ENCODE measurements at places on chromosomes 6 and 20.

DNA sequence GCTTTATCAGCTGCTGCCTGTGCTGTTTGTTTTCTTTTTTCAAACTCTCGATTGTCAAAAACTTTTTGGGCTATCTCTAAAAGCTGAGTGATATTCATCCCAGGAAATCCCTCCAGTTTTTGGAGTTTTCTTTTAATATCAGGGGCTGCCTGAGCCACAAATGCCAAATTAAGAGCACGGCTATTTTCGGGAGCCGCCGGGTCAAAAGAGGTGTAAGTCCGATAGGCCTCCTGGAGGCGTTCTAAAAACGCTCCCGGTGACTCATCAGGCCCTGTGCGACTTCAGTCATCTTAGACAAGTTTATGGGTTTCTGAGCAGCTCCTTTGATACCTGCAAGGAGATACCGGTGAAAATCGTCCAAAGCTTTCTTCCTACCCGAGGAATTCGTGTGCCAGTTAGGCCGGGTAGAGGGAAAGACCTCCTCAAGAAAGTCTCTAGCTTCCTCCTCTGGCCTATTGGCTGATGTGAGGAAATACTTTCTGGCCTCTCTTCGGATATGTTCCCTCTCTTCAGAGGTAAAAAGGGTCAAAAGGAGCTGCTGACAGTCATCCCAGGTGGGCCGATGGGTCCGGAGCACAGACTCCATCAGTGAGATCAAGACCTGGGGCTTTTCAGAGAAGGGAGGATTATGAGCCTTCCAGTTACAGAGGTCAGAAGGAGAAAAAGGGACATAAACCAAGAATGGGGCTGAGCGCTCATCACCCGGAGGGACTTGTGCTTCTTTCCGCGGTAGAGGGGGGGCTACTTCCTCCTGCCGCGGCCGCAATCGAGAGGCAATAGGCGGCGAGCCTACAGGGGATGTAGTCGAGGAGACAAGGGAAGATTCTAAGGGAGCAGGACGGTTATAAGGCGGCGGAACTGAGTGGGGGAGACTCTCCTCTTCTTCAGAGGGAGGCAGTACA, 151.1 kb downstream of the TRIM27 start:
- no peak for DNase-seq

DNA sequence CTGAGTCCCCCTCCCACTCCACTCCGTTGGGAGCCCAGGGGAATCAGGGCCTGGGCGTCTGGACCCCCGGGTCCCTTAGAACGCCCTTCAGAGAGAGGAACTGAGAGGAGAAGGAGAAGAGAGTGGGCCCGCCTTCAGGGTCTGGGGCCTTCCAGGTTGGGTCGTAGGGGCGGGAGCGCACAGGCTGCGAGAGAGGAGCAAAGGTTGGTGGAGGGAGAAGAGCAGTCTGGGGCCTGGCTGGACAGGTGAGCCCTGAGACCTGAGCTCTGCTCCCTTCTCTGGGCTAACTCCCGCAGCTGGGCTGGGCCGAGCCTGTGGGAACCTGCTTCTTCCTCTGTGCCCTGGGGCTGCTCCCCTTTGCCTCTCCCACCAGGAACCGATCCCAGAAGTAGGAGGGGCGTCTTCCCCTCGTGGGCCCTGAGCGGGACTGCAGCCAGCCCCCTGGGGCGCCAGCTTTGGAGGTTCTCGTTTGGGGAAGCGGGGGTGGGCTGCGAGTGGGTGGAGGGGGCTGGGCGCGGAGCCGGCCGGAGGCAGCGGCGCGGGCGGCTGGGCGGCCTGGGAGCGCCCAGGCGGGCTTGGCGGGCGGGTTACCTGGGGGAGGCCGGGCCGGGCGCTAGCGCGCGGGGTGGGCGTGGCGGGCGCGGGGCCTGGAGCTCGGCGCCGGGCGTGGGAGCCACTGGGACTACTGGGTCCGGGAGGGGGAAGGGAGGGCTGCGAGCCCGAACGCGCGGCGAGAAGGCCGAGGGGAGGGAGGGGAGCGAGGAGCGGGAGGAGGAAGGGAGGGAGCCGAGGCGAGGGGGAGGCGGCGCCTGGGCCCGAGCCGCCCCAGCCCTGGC, at the start of gene DDR1:
Gene DDR1 (plus strand): TSS at position 835 of the 836 bp plus-strand sequence. CDS start 4,211 bp downstream, outside the sequence.
- peak; percentile 94 for DNase-seq

GRCh38 chr6:144219056-144219685, 66.0 kb upstream of the UTRN start:
- no peak for DNase-seq

DNA sequence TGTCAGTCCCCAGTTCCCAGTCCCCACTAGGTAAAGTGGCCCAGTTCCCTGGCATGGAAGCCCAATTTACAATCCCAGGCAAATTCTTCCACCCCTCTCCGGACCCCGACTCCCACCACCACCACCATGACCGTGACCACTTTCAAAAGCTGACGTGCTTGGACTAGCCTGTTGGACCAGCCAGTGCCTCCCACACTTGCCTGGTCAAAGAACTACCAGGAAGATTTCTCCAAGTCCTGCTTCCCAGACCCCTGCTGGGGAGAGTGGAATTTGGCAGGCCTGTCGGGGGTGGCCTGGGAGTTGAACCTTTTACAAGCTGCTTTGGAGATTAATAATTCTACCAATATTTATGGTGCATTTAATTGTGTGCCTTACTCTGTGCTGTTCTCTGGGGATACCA, 1.4 kb upstream of the PTPRT start:
- DNase-seq, result no peak

- no peak for DNase-seq
Measured at GRCh38 chr6:167788563-167788903, 38.2 kb upstream of the AFDN start.

GRCh38 chr6:150987855-150988464, 122.5 kb downstream of the MTHFD1L start:
- no peak for DNase-seq

- no peak for DNase-seq
Measured at GRCh38 chr6:42929821-42930360, 611 bp downstream of the CNPY3 start.

DNA sequence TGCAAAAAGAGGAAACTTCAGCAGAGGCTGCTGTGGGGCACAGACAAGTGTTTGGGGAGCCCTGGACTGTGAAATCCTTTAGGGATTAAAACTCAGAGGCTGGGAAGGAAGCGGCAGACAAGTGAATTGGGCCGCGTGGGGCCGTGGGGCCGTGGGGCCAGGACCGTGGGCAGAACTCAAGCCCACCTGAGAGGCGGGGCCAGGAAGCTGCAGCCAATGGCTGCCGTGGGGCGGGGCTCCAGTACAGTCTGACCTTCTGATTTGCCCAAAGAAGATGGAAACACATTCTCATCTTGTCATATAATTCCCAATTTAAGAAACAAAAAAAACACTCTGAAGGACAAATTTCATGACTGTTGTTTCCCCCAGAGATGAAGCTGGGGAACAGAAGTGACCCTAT, 55.4 kb downstream of the ANKRD60 start:
- no peak for DNase-seq

DNA sequence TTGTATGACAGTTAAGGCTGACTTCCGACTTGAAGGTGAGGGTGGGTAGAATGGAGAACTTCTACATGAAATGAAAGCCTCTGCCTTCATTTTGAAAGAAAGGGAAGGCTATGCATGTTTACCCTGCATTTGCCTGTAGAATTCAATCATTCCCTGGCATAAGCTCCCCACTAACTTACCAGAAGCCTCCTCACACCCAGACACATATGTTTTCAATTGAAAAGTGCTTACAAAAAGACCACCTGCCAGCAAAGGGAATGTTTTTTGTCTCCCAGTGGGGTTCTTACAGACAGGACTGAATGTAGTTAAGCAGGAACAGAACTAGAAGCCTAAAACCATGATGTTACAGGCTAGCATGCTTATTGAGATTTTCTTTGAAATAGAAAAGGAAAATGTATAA, 392.1 kb upstream of the HSF2 start:
- DNase-seq, result peak; percentile 45

DNA sequence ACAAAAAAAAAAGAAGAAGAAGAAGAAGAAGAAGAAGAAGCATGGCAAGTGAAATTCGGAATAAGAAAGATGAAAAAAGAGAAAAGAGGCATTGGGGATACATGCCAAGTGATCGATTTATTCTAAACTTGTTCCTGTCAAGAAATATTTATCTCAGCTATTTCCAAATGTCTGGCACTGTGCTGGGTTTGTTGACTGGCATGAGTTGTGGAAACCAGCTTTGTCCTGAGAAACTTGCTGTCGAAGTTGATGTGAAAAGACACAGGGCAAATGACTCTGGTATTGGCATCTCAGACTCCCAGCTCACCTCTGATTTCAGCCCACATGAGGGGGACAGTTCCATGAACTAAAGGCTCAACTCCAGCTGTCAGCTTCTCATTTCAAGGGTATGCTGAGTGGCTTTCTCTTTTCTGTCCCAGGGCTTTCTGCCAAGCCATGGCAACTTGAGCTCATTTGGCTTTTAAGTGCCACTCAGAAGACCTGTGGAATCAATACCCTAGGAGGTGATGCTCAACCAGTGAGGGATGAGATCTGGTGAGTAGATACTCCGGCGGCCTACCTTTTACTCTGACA, 253.3 kb upstream of the JAG1 start:
- no peak for DNase-seq
